ENCODE measurements at places on chromosomes 12 and 14.

DNA sequence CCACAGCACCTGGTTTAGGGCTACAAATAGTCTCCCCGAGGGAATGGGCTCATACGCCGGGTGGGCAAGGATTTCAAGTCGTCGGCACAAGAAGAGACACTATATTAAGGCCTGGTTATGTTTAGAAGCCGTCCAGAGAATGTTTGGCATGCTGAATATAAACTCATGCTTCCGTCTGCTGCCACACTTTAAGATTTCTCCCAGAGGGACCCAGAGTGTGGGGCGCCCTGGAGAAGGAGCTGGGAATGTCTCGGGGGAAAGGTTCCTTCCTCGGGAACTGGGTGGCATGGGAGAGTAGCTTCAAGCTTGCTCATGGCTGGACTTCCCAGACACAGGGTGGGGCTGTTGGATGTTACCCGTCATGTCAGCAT lies 295.7 kb downstream of the CACNA1C start:
- DNase-seq, result no peak

DNA sequence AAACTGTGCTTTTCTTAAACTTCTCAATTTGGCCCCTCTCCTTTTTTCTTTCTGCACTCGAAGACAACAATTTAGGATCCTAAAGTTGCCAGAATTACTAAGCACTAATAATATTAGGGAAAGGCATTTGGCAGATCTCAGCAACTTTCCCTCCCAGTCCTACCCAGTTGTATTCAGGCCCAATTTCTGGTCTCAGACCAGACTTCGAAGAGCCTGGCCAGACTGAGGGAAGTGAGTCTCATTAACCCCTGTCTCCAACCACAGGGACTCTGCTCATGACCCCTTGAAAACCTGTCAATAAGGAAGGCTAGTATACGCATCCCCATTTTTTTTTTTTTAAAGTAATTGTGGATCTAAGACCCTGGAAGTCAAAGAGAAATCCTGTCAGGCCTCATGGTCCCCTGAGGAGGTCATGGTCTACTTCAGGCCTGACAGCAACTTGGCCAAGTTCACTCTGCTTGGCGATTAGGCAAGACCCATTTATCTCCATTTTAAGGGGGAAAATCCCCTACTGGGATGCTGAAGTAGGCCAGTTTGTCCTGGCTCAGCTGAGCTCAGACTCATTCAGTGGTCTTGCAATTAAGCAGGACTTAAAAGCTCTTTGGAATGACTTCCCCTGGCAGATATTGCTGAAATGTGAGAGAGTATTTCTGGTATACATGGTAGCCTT lies 521.0 kb downstream of the FUT8 start:
- DNase-seq, result no peak

GRCh38 chr12:15796493-15797141 lies 7.4 kb upstream of the EPS8 start:
- DNase-seq, result no peak

DNA sequence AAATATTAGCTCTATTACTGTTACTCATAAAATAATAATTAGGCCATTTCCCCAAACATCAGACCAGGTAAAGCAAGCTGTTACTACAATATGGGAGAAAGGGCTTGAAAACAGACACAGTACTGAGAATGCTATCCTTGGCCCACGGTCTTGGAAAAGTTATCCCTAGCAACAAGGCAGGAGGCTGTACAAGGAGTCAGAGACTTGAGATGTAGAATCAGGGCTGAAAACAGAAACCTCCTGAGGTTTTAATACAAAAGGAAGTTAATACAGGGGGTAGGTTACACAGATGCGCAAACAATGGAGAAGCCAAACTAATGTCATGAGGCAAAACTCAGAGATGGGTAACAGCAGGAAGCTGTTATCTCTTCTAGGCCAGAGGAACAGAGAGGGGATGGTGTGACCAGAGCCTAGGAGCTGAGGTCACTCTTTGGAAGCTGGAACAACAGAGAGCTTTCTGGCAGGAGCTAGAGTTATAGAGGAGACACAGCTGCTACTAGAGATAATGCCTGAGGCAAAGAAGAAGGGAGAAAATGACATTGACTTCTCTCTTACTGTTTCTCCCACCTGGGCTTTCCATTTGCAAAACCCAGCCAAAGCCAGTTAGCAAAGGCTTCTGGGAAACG lies 248.8 kb downstream of the SUDS3 start:
- DNase-seq, result no peak

DNA sequence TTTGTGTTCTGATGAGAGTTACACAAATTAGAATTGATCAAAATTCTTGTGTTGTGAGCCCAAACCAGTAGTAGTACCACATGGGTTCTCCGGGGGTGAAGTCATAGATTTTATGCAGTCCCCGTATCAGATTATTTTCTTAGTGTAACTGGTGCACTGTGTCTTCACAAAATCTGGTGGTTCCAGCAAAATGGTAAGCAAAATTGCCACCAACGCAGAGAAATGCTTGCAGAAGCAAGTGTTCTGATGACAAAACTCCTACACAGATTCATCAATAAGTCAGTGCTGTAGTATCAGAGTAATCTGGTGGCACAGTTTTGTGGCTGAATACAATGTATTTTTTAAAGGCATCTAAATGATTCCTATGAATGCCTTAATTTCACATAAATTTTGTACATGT lies 1.3 kb upstream of the CACNA2D4 start:
- no peak for DNase-seq

DNA sequence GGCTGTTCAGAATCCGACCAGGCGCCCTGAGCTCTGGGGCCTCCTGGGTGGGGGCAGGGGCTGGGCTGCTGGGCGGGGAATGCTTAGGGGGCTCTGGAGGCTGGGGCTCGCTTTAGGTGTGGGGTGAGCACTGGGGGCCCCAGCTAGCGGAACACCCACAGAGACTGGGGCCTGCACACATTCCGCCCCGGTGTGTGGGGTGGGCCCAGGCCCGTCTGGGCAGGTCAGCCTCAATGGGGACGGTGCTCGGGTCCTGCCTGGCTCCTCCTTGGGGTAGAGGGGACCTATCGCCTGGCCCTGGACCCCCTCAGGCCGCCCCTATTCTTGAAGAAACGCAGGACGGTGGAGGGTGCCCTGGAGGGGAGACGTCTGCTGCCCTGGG lies 364.8 kb downstream of the TMEM121 start:
- no peak for DNase-seq

- DNase-seq, result no peak
These were observed 31.7 kb downstream of the PRORP start for GRCh38 chr14:35154016-35154415.

GRCh38 chr14:71135496-71135895 lies 228.2 kb downstream of the PCNX1 start:
- no peak for DNase-seq

DNA sequence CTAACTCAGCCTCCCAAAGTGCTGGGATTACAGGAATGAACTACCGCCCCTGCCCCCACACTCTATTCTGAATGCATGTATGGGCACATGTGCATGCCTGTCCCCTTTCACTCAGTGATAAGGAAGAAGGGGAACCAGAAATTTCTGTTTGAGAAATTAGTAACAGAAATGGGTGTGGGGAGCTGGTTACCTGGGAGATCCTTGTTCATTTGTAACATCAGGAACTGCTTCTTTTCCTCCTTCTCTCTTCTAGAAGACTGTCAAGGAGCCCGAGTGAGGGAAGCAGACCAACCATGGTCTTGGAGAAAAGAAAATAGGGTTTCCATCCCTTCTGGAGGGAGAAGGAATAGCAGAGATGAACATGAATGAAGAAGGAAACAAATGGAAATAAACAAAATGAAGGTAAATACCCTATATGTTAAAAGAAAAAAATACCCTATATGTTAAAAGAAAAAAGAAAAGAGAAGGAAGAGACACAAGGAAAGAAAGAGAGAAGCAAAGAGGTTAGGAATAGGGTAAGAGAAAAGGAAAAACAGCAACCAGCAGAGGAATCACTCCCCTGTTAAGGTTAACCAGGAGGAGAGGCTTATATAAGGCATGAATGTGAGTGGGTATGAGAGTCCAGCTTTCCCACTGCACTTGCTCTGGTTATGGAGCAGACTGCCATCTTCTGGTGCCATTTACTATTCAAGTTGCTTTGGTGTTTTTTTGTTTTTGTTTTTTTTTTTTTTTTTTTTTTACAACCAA lies 3.3 kb downstream of the PPP1R3E start:
- DNase-seq, result peak; percentile 29

- DNase-seq, result no peak
These were observed 2.8 kb downstream of the FBXO21 start for GRCh38 chr12:117187421-117187820.

DNA sequence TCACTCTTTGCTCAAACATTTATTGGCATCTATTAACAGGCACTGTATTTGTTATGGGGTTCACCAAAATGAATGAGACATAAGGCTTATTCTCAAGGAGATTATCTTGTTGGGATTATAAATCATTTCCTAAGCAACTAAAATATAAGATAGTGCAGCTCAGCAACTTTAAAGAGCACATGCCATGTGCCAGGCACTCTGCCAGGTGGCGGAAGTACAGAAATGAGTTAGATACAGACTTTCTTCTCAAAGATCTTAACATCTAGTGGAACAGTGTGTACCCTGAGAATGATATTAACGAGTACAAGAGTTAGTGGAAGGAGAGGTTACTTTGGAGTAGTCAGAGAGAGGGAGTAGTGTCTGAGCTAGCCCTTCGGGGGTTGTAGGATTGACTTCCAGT lies 28.4 kb upstream of the TOMM20L start:
- DNase-seq, result no peak

- no peak for DNase-seq
These were observed 2.0 kb upstream of the ACVR1B start for GRCh38 chr12:51949342-51950030.
